ENCODE measurements at places on chromosomes 5 and 9.
A peak's percentile ranks its signal among the peaks of the same experiment; 100 is the strongest.

DNA sequence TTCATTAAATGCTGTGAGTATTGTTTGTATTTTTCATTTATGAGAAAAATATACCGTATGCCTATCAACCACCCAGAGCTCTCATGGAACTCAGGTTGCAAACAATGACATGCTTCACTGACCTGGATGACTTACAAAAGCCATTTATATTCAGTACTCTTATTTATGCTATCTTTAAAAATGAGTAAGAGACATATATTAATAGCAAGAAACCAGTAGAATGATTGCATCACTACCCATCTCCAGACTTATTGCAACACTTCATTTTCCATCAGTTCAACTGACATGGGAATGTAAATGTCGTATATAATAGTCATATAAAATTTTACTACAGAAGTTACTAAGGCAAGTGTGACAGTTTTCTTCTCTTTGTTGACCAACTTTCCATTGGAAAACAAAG, 69.1 kb downstream of the OTP start:
- no peak for DNase-seq

- no peak for DNase-seq
Measured at GRCh38 chr9:15578714-15579113, 25.9 kb downstream of the CCDC171 start.

DNA sequence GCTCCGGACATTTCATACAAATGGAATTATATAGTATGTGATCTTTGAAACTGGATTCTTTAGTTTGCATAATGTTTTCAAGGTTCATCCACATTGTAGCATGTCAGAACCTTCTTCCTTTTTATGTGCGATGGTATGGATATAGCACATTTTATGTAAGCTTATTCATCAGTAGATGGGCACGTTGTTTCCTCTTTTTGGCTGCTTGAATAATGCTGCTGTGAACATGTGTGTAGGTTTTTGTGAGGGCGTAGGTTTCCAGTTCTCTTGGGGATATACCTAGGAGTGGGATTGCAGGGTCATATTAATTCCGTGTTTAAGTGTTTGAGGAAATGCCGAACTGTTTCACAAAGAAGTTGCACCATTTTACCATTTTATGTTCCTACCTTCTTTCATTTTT, 187.8 kb downstream of the NR3C1 start:
- no peak for DNase-seq

- no peak for DNase-seq
Measured at GRCh38 chr5:16888694-16889124, 47.4 kb downstream of the MYO10 start.

DNA sequence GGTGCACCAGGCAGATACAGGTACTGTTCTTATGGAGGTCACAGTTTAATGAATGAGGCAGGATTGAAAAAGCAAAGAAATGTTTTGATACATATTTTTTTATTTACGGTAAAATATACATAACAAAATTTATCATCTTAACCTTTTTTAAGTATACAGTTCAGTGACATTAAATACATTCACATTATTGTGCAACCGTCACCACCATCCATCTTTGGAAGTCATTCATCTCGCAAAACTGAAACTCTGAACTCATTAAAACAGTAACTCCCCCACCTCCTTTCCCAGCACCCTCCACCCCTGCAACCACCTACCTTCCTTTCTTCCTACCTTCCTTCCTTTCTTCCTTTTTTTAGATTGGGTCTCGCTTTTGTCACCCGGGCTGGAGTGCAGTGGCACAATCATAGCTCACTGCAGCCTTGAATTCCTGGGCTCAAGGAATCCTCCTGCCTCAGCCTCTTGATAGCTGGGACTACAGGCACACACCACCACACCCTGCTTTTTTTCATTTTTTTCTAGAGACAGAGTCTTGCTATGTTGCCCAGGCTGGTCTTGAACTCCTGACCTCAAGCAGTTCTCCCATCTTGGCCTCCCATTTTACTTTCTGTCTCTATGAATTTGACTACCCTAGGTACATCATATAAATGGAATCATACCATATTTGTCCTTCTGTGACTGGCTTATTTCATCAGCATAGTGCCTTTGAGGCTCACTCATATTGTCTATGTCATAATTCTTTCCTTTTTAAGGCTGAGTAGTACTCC, 22.5 kb upstream of the PSD2 start:
- no peak for DNase-seq

DNA sequence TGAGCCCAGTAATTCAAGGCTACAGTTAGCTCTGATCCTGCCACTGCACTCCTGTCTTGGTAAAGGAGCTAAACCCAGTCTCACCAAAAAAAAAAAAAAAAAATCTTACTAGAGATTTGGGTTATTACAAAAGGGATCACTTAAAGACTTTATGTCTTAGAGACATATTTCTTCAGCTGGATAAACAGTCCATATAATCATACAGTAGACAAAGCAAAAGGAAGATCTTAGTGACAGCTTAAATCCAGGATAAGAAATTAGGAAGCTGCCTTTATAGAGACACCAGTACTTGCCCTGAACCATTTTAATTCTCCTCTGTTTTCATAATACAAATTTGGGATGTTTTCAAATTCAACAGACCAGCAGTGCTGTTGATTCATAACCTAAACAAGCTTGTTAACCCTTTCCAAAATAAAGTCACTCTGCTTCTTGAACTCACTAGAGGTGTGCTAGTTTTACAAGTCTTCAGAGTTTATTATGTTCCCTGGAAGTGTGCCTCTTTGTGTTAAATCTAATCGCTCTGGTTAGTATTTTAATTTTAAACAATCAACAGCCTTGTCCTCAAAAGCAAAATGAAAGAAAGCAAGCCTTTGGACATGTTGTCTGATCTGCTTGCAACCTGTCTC, 255.5 kb downstream of the ARRDC3 start:
- no peak for DNase-seq

GRCh38 chr5:55625589-55625909, 86.6 kb downstream of the SLC38A9 start:
- no peak for DNase-seq

DNA sequence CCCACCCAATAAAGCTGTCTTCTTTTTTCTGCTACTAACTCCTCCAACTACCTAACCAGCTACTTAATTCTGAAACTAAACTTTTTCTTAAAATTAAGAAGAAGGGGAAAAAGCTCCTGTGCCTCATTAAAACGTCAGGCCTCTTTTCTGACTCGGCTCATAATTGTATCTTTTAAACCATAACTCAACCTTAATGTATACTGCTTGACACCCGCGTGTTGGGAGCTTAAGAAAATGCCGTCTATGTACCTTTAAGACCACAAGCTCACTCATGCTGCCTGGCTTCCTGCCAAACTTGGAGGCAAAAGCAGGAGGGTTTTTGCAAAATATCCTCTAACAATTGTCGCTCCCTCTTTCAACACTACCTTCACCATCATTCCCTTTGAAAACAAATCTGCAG, 5.0 kb downstream of the EBF1 start:
- peak; percentile 74 for DNase-seq

DNA sequence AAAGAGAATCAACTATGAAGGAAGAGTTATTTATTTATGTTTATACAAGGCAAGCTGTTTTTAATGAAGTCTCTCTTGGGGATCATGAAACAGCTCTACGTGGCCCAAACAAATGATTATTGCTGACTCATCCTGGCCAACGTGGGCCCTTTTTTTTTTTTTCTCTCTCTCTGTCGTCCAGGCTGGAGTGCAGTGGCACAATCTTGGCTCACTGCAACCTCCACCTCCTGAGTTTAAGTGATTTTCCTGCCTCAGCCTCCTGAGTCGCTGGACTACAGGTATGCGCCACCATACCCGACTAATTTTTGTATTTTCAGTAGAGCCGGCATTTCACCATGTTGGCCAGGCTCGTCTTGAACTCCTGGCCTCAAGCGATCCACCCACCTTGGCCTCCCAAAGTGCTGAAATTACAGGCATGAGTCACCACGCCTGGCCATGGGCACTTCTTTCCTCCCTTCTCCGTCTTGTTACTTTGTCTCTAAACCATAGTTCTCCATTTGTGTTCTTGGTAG, 98.3 kb downstream of the BASP1 start:
- DNase-seq, result no peak

DNA sequence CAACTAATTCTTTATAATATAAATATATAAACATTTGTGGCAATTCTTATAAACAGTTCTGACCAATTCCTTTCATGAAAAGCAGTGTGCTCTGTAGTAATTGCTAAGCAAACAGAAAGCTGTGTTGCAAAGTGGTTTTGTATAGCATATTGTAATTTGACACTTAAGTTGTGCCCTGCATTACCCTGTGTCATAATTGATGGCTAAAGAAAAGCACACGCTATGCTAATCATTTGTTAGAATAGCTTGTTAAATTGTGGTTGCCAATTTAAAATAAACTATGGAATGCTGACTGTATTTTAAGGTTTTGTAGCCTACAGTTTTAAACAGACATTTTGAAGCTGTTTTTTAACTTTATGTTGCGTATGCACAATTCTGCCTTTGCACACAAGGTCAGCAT, 140.0 kb downstream of the PBX3 start:
- DNase-seq, result no peak

GRCh38 chr5:43564289-43564850, 7.5 kb upstream of the PAIP1 start:
- no peak for DNase-seq

- no peak for DNase-seq
Measured at GRCh38 chr5:123452401-123452800, 29.2 kb upstream of the CEP120 start.

- DNase-seq, result no peak
Measured at GRCh38 chr9:69660304-69660703, 11.9 kb downstream of the APBA1 start.

DNA sequence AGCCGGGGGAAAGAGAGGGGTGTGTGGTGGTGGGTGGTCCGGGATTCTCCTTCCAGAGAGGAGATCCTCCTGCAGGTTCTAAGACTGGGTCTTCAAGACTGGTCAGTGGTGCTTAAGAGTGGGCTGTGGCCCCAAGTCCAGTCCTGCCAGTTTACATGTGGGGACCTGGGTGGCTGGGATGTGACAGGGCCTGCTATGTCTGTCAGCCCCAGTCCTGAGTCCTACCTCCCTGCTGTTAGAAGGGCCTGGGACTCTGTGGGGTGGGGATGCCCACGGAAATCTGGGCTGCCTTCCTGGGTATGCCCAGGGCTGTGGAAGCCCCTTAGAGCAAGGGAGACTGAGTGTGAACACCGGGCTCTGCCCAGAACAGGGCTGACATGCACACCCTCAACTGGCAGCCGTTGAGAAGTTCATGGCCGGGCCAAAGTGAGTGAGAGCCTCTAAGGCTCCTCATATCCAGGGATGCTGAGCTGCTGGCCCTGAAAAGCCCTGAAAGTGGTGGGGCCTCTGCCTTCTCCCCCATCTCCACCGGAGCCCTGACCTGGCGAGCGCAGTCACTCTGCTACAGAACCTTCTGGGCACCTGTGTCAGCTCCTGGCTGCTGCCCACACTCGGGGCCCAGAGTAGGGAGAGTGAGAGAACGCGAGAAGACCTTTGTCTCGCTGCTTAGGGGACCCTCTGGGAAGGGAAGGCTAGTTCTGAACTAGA, 1.7 kb downstream of the PHF2 start:
- no peak for DNase-seq

DNA sequence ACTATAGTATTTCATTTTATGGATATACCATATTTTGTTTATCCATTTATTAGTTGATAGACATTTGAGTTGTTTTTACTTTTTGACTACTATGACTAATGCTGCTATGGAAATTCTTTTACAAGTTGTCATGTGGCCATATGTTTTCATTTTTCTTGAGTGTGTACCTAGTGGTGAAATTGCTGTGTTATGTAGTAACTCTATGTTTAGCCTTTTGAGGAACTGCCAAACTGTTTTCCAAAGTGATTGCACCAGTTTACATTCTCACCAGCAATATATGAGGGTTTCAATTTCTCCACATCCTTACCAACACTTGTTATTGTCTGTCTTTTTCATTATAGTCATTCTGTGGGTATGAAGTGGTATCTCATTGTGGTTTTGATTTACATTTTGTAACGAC, 75.4 kb downstream of the GRIA1 start:
- no peak for DNase-seq

GRCh38 chr9:82488313-82489200, 500.0 kb downstream of the SPATA31D1 start:
- DNase-seq, result peak; percentile 22

DNA sequence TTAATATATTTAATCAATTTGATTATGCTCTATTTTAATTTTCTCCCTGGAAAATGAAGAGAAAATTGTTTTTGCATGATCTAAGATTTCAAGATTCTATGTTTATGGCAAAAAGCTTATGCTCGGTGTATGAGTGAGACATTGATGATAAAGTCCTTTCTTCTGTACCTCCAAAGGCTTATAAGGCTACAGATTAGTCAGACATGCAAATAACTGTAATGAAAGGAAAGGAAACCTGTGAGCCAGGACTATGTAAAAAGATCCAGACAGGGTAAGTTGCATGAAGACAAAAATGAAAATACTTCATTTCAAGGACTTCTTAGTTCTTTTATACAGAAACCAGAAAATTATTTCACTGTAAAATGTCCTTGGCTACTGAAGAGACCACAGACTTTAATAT, 52.2 kb upstream of the EDIL3 start:
- no peak for DNase-seq

GRCh38 chr5:154683101-154683880, 71.9 kb upstream of the LARP1 start:
- no peak for DNase-seq

DNA sequence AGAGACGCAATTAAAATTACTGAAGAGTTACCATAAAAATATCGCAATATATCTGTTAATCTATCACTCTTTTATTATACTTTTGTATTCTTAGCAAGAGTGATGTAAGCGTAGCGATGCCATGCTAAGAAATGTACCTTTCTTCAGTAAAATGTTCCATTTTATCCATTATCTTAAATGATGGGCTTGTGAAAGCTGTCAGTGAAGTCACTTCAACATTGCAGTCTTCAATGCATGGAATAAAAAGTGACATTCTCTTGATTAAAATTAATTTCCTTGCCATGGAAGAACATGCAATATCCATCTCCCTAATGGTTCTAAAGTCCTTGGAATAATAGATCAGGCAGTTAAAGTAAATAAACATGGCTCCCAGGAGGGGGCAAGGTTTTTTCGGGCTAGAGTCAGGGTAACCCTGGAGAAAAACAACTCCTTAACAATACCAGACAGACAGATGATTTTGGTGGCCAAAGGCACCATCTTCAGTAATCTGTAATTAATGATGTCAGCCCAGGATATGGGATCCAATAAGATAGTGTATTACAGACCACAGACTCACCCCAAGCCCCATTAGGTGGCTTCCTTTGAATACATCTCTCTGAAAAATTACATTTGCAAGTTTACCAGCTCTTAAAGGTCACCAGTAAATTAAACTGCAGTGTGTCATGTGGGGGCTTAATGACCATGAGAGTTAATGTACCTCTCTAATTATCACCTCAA, 677.1 kb downstream of the DTWD2 start:
- no peak for DNase-seq

- DNase-seq, result peak; percentile 80
Measured at GRCh38 chr9:111036429-111036789, 1.9 kb downstream of the LPAR1 start.
